ENCODE measurements at places on chromosomes 2 and 18.

DNA sequence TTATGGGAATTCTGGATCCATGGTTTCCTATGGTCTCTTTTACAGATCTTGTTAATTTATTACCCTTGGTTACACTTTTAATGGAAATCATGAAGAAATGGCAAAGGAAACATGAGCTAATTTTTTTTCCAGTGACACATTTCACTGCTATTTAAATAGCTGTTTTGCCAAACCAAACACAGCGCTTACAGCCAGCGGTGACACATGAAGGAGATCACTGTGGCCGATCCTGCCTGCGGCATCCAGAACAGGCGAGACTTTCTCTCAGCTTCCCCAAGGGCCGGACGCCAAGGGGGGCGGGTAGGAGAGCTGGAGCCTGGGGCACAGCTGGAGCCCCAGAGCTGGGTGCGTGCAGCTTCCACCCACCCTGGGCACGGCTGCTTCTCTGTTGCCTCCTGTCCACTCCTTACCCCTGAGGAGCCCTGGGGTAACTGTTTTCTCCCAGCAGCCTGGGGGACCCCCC is 81.4 kb upstream of the PKDCC start:
- DNase-seq: no peak

DNA sequence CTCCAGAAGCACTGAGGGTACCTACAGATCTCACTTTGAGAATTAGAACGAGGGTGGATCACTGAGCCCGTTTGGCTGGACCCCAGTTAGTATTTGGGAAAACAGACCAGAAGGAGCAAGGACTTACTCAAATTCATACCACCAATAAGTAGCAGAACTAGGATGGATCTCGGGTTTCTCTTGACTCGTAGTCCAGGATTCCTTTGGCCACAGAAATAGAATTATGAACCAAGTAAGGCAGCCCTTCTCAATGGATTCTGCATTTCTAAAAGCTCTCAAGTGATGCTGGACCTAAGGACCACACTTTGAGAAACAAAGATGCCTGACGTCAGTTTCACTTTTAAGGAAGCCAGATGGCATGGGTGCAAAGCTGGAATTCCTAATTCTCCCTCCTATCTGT is 153.0 kb downstream of the KLHL29 start:
- no peak for DNase-seq

DNA sequence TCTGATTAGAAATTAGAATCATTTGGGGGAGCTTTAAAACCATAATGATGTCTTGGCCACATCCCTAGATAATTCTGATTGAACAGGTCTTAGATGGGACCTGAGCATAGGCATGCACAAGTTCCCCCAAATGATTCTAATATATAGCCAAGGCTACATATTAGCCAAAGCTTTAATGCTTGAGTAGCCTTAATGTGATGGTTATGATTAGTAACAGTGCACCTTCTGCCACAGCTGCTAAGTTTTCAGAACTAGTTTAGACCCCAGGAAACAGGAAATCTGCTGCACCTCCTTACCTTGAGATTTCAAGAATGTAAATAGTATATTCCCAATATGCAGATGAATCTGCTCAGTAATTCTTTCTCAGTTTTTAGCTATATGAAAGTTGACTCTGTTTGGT is 119.8 kb downstream of the PTPN4 start:
- DNase-seq: no peak

- DNase-seq: no peak
Observed at GRCh38 chr2:211161236-211161635, 604.8 kb downstream of the CPS1 start.

DNA sequence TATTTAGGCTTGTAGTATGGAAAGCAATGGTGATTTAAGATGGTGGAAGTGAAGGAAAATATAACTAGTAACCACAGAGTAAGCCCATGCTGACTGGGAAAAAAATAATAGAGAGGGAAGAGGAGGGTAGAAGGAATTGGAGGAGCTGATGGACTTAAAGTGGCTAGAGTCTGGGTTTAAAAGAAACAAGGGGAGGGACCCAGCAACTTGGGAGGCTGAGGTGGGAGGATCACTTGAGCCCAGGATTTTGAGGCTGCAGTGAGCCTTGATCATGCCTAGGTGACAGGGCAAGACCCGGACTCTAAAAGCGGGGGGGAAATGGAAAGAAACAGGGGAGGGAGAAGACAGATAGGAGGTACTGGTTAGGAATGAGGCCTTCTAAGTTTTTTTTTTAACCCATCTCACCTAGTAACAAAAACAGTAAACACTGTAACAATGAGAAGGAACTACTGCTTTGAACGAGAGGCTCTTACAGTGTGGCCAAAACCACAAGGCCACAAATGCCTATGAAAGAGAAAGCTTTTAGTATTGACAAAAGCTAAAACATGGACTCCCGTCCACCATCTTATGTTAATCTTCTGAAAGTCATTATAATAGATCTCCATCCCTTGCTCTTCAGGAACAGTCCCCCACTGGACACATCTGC is 26.6 kb downstream of the METTL8 start:
- no peak for DNase-seq

GRCh38 chr18:57523171-57523956 is 63.1 kb downstream of the FECH start:
- no peak for DNase-seq

DNA sequence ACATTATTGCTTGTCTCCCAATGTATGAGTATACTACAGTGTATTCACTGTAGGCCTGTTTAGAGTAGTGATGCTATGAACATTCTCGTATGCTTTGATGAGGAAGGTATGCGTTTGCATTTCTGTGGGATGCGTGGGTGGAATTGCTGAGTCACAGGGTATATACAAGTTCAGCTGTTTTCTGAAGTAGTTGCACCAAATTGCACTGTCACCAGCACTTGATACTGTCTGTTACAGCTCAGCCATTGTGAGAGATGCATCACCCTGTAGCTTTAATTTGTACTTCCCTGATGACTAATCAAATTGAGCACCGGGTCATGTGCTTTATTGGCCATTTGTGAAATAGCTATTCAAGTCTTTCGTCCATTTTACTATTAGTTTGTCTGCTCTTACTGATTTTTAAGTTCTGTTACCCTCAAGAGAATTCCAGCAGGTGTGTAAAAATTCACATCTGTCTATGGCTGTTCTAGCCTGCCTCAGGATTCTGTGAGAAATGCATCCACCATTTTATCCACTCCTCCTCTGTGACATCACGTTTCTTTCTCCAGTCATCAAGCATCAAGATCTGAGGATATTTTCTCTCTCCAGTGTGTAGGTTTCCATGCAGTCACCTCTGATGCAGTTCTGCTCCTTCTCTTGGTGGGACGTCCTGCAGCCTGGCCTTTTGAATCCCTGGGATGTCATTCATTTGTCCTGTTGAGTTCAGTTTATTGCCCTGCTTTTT is 72.5 kb downstream of the DGKD start:
- peak; percentile 83 for DNase-seq

DNA sequence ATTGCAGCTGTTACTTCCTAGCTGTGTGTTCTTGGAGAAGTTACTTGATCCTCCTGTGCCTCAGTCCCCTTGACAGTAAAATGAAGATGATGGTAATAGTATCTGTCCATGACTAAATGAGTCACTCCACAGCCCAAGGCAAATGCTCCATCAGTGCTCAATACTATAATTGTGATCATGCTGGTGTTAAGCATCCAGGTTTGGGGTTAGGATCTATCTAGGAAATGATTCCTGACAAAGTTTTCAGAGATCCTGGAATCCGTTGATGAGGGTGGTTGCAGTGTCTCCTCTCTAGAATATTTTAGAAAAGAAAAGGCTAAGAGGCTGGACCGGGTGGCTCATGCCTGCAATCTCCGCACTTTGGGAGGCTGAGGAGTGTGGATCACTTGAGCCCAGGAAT is 2.7 kb upstream of the PRELID3A start:
- no peak for DNase-seq

GRCh38 chr2:47034973-47035609 is 119.5 kb upstream of the MCFD2 start:
- no peak for DNase-seq

DNA sequence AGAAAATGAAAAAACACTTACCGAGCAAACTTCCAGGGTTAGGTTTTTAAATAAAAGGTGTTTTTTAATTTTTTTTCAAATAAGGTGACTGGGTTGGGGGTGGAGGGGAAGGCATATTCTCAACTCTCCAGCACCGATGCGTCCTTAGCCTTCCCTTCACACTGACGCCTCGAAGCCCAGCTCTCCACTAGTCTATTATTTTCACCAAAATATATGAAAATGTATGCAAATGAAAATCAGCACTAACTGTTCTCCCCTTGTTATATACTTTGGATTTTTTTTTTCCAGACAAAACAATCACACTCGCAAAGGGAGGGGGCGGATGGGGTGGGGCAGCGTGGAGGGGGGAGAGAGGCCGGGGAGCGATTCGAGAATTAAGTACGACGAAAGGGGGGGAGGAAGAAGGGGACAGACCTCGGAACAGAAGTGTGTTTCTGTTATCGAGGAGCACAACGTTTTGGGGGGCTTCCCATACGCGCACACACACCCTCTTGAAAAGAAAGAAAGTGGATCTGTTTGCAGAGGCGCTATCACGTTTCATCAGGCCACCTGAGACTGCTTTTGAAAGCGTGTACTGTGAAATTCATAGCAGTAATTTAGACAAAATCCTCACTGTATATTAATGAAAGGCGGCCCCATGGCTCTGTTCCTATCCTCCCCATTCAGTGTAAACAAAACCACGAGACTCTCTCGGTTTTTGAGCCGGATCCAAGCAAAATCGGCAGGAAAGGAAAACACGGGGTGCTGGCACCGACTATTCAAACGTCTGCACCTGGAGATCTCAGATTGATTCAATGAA is 2.4 kb upstream of the POU3F3 start:
- DNase-seq: no peak

DNA sequence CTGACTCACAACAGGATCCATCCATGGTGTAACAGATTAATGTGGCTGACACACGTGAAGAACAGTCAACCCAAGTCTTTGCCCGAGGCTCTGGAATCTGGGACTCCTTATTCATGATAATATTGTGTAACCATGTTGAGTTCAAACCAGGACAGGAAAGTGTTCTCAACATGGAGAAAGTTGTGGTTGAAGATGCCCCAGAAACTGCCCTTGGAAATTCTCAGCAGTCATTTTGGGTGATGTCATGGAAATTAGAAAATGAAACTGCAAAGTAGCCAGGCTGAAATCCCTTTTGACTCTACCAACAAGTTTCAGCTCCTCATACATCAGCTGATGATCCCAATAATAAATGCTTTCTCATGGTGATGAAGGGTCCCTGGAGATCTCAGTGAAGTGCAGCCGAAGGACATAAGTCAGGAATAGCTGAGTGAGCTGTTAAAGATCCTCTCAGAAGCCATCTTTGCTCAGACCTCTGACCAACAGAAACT is 307.7 kb downstream of the TNS1 start:
- DNase-seq: no peak

DNA sequence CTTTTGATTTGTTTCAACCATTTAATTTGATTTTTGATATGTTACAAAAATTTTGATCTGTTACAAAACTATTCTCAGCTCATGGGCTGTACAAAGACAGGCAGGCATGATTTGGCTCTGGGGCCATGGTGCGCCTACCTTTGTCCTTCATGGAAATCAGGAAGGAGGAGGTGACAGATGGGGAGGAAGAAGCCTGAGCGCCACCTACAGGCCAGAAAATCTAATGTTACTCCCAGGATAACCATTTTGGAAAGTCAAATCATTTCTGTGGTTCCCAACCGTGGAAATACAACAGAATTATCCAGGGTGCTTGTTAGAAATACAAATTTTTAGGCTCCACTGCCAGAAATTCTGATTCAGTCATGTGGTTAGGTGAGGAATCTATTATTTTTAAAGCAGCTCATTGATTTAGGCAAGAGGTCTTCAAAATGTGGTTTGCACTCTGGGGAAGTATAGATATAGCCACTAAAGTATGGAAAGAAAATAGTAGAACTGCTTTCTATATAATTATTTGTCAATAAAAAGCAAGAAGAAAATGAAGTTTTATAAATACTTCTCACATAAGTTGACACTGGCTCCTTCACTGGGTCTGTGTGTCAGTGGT is 93.9 kb downstream of the EVA1A start:
- DNase-seq: no peak

DNA sequence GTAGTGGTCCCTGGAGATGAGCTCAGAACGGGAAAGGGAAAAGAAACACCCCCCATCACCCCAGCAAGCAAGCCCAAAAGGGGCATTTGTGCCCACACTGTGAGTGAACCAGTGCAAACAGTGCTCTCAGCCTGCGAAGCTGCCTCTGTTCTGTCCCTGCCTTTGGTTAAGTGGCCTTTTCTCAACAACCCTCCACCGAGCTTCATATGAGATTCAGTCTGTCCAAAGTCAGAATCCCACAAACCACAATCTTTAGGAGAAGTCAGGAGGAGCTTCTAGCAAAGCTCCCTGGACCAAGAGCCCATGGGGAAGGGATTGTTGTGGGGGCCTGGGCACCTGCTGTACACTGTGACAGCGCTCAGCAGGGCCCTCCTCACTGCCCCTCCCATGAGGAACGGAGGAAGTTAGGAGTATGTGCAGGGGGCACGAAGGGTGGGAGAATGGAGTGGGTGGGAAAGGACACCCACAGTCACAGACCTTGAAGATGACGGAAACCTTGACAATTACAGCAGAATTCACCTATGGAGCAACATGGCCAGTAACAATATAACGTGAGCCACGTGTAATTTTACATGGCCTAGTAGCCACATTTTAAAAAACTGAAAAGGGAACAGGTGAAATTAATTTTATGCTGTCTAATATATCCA is 119.5 kb downstream of the SMAD7 start:
- no peak for DNase-seq

DNA sequence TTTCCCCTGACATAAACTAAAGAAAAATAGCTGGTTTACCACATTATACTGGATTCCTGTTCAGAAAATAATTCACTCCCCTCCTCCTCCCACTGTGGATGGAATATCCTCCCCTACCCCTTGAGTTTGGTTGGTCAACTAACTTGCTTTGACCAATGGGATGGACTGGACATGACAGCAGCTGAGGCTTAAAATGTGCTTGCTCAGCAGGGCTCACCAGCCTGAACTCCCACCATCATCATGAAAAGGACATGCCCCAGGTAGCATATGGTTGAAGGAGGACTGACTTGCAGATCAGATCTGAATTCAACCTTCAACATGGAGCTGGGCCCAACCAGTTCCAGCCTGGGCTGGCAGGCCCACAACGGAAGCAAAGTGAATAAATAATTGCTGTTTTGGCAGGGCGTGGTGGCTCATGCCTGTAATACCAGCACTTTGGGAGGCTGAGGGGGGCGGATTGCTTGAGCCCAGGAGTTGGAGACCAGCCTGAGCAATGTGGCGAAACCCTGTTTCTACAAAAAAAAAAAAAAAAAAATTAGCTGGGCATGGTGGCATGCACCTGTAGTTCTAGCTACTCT is 284.4 kb downstream of the AFF3 start:
- no peak for DNase-seq

- no peak for DNase-seq
Observed at GRCh38 chr2:201484805-201485204, 33.3 kb downstream of the STRADB start.

DNA sequence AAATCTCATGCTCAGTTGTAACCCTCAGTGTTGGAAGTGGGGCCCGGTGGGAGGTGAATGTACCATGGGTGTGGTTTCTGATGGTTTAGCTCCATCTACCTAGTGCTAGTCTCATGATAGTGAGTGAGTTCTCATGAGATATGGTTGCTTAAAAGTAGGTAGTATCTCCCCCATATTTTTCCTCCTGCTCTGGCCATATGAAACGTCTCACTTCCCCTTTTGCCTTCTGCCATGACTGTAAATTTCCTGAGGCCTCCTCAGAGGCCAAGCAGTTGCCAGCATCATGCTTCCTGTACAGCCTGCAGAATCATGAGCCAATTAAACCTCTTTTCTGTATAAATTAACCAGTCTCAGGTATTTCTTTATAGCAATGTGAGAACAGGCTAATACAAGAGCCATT is 62.8 kb upstream of the RNF152 start:
- DNase-seq: no peak
